Left renal cortex interstitium (tissue), 4 donors: ENCODE measurements at places on chromosomes 6 and 20.

DNA sequence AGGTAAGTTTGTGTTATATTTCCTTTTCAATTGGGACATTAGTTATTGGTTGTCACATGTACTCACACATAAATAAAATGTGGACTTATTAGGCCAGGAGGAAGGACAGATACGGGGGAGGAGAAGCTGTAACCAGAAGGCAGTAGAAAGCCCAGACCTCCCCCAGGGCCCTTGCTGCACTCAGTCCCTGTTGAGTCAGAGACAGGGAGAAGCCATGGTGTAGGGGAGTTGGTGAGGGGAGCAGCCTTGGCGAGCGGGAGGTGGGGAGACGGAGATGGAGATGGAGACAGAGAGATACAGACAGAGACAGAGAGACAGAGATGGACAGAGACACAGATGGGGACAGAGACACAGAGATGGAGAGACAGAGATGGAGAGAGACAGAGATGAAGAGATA, 263.2 kb downstream of the DLL1 start:
- no peak for DNase-seq

DNA sequence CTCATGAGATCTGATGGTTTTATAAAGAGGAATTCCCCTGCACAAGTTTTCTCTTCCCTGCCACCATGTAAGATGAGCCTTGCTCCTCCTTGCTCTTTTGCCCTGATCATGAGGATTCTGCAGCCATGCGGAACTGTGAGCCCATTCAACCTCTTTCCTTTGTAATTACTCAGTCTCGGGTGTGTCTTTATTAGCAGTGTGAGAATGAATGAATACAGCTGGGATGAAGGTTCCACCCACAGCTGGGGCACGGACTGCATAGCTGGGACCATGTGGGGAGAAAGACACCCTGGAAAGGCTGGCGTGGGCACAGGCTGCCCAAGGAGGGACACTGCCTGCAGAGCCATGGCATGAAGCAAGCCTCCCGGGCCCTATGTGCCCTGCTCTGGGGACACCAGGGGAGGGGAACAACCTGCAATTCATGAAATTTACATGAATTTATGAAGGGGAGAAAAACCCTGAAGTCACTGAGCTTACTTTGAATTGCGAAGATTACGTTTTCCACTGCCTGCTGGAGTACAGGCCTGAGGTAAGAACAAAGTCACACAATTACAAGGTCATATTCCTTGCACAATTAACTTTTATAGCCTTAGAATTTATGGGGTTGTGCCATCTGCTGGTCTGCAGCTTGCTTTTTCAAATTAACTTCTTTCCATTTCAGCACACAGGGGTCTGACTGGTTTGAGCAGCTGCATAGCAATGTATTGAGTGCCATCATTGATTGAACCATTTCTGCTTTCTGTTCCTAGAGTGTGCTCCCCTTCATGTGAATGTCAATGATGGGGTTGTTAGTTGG, 46.2 kb downstream of the SLC22A1 start:
- peak; percentile 37 for DNase-seq

DNA sequence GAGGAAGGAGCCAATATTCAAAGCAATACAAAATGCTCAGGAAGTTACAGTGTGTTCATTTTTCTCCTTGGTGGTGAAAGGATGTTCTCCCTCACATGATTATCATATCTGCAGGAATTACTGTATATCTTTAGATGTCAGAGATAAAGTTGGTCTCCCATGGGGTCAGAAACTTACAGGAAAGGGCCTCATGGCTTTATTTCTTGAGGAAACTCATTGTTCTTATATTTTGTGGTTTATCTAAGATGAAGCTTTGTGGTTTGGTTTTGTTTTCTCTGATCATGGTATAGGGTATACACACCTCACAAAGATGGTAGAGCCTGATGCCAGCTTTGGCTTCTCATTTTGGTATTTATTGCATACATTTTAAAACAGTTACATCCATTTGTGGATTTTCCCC, 100.5 kb upstream of the STXBP5 start:
- no peak for DNase-seq

- no peak for DNase-seq
Measured at GRCh38 chr6:118377711-118378414, 170.2 kb upstream of the PLN start.

GRCh38 chr6:148791372-148791771, 44.5 kb downstream of the UST start:
- no peak for DNase-seq

DNA sequence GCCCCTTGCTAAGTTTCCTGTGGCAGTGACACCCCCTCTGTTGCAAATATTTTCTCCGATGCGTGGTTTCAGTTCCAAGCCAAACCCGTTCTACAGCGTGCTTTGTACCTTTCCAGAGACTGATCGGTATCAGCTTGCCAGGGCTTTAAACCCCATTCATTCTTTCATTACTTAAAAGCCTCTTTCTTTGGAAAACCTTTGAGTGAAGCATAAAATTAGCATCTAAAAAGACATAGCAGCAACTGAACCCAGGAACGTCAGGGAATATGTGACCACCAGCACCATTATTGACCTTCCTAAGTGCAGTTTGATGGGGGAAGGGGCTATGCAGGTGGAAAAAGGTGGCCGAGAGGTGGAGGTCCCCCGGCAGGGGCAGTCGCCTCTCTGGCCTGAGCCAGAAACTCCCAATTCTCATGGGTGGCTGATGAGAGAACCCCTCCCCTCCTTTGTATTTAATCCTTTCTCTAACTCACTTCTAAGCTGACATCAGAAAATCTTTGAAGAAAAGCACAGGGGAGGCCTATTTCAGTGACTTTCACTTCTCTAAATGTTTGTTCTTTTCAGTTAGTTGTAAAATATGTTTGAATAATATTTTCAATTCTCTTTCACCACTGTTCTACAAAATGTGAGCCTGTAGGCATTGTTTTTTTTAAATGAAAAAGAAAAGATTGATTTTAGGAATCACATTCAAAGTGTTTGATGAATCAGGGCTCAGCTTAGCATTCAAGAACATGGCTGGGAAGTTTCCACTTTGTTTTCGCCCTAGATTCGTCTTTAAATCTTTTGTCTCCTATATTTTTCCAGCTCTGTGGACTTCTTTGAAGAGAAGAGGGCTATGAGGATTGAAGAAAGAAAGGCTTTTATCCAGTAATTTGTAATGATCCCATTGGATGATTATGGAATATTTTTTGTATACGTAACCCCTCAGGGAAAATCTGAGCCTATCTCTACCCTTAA, 89.2 kb downstream of the RSPH3 start:
- no peak for DNase-seq

- no peak for DNase-seq
Measured at GRCh38 chr6:101776919-101777350, 383.4 kb downstream of the GRIK2 start.

GRCh38 chr6:137754366-137754765, 112.7 kb upstream of the TNFAIP3 start:
- DNase-seq = no peak

- peak; percentile 19 for DNase-seq
Measured at GRCh38 chr20:33733654-33734576, 2.1 kb downstream of the ZNF341 start.

DNA sequence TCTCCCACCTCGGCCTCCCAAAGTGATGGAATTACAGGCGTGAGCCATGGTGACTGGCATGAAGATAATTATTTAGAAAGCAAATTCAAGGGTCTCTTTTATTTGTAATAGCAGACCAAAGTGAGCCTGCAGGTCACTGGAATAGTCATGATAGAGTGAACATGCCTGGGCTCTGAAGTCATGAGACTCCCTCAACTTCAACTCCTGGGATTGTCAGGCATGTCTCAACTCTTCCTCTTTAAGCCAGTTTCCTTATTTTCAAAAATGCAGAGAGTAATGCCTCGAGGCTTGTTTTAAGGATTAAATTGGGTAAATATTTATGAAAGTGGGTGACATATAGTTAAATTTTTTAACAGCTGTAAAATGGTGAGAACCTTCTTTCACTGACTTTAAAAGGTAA, 22.7 kb upstream of the HECA start:
- no peak for DNase-seq

DNA sequence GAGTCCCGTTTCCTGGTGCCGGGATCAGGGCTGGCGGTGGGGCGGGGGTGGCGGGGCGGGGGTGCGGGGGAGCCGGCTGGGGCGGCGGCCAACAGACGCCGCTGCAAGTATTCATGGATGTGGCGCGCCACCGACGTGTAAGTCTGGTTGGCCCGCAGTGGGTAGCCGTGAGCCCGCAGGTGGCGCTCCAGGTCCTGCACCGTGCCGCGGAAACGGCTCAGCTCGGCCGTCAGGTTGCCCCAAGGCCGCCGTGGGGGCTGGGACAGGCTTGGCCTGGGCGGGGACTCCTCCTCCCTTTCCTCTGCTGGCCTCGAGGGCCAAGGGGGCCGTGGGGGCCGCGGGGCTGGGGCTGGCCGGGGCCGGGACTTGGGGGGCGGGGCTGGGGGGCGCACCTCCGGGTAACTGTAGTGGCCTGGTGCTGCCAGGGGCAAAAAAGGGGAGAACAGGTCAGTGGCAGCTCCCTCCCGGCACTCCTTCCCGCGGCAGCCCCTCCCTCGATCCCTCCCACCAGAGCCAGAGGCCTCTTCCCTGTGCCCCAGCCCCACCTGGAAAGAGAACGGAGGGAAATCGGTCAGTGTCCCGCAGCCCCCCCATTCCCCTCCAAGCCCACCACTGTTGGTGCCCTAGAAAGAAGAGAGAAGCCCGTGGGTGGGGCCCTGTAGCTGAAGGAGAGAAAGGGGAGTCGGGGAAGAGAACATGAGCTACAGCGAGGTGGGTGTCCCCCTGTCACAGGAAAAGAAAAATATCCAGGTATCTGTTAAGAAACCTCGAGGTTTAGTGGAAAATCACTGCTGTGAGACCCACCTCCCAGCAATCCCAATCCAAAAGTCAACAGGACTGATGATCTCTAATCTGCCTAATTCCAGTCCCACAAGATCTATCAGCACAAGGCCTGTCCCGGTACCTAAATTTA, 21.3 kb downstream of the TNXB start:
- DNase-seq = no peak

DNA sequence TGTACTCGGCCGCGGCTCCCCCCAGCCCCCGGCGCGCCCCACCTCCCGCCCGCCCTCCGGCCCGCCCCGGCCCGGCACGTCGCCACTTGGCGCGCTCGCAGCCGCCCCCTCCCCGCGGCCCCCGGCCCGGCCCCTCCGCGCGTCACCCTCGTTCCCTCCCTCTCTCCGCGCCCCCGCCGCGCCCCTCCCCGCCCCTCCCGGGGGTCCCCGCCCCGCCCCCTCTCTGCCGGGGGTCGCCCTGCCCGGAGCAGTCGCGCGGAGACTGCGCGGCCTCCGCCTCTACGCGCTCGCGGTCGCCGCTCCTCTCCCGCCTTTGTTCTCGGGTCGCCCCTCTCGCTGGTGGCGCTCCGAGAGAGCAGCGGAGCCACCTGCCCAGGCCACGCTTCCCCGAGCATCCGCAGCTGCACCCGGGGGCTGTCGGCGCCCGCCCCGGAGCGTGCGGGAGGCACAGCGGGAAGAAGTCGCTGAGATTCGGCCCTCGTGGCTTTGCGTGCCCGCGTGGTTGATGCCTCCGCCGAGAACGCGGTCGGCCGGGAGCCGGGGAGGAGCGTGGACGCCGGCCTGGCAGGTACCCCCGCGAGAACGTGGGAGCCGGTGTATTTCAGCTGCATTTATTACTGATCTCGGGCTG, at the start of gene PHF10:
Gene PHF10 (minus strand): TSS at position 7 of the 631 bp plus-strand sequence. CDS start 569 bp downstream, outside the sequence.
- peak; percentile 57 for DNase-seq

- DNase-seq = no peak
Measured at GRCh38 chr20:18529041-18529440, 21.3 kb downstream of the SEC23B start.

GRCh38 chr6:17808609-17809008, 101.9 kb upstream of the NUP153 start:
- no peak for DNase-seq

DNA sequence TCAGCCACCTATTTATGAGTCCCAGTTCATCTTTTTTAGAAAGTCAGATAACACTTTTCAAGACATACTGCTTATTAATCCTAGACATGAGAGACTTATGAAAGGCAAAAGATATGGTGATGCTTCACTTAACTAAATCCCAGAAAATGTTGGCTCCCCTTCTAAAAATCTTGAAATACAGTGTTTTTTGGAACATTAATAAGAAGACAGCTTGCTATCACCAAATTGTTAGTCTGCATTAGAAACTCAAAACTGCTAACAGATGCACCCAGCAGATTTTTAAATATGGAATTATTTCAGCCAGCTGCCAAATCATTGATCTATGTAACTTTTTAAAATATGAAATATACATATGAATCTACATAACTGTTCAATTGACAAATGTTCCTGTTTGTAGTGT, 108.6 kb upstream of the TIAM2 start:
- DNase-seq = no peak

DNA sequence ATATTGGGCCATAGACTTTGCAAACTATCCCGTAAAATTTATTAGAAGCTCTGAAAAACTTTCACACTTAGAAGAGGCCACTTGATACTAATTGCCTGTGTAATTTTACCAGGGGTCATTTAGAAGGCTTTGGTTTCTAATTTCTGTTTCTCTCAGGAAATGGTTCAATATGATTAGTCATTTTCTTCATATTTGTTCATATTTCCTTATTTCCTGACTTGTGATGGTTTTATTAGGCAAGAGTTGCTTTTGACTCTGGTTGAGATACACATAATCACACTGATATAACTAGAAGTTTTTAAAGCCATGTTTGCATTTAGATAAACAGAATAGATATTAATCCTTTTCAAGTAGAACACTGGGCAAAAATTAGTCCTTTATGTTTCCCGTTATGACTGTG, 11.8 kb upstream of the HBS1L start:
- no peak for DNase-seq

DNA sequence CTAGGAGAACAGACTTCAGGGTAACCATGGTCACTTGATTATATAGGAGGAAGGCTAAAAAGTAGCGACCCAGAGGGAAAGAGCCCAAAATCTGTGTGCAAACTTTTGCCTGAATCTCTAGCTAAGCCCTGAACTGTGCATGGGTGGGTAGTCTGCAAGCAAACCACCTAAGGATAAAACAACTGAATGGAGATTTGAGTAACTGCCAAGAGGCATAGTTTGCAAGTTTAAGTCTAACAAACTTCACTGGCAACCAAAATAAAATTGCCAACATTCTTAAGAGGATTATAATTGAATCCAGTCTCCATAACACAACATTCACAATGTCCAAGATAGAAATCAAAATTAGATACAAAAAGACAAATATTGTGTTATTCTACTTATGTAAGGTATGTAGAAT, 192.0 kb upstream of the PLN start:
- no peak for DNase-seq

DNA sequence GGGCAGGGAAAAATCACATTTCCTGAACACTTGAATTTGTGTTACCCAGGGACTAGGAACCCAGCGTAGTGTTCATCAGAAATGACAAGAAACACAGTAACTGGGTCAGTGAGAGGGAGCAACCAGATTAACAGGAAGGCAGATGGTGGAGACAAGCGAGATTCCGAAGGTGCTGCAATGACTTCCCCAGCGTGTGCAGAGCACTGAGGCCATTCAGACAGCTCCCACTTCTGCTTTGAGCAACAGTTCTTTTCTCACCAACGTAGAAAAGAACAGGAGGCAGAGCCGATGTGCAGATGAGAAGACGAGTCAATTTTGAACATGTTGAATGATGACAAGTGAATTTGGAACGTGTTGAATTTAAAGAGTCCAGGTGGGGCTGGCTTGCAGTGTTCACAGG, 63.1 kb upstream of the IFNGR1 start:
- no peak for DNase-seq
